Tibial artery (tissue), 4 donors: ENCODE measurements at places on chromosomes 7 and 10.
A peak's percentile ranks its signal among the peaks of the same experiment; 100 is the strongest.

DNA sequence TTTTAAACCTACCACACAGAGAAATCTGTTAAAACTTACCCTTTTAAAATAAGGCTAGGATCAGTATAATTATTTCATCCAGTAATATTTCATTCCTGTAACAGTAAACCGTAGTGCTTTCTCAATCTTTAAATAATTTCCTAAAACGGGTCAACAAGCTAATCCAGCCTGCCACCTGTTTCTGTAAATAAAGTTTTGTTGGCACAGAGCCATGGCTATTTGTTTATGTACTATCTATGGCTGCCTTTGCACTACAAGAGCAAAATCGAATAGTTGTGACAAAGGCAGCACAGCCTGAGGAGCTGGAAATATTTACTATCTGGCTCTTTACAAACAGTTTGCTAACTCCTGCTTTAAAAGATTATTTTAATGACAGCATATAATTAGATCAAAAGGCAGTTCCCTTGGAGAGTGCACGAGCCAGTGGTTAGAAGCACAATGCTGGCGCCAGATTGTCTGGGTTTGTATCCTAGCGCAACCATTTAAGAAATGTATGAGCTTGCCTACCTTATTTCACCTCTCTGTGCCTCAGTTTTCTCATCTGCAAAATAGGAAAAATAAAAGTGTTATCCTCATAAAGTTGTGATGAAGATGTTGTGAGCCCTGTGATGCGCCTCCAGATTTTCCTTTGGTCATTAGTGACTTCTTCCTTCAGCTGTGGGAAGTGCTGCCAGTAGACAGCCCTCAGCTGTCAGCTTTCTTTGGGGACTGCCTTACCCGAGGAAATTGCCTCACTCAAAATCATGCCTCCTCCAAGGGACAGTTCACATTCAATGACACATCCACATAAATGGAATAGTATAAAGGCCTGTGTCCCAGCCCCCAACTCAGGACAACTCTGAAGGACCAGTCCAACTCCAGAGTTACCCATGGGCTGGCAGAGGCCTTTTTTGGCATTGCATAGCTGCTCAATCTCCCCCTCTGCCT is 11.8 kb upstream of the MIOS start:
- DNase-seq: no peak

DNA sequence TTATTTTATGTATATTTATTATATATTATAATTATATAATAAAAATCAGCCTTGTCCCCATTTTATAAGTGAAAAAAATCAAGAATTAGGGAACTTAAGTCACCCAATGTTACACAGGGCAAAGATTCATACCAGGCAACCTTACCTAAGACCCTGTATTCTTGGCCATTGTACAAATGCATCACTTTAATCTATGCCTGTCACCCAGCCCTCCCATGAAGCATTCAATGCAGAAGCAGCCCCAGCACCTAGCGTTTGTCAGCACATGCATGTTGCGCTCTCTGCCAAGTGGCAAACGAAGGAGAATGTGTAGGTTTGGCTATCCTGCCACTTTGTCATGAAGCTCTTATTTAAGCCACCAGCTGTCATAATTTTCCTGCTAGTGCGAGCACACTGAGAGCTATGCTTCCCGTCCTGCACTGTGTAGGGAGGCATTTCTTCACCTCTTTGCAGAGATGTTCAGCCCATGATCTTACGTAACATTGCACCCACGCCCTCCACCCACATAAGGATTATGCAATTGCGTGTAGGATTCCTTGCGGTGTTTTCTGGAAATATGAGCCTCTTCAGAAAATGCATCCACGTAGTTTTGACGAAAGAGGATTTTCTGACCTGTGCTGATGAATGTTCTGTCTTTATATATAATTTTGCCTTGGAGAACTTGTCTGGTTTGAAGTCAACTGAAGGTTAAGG is 7.7 kb upstream of the COBL start:
- no peak for DNase-seq

DNA sequence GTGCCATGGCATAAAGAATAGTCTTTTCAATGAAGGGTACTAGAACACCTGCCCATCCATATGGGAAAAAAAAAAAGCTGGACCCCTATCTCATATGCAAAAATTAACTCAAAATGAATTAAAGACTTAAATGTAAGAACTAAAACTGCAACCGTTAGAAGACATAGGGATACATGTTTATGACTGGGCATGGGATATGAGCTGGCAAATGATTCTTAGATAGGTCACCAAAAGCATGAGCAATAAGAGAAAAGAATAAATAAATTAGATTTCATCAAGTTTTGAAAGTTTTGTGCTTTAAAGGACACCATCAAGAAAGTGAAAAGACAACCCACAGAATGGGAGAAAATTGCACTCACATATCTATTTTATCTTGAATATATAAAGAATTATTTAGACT is 222.0 kb downstream of the ADK start:
- DNase-seq: no peak

- no peak for DNase-seq
Observed at GRCh38 chr10:96319754-96320474, 15.7 kb downstream of the DNTT start.

- DNase-seq: no peak
Observed at GRCh38 chr10:96686514-96686913, 33.8 kb downstream of the PIK3AP1 start.

DNA sequence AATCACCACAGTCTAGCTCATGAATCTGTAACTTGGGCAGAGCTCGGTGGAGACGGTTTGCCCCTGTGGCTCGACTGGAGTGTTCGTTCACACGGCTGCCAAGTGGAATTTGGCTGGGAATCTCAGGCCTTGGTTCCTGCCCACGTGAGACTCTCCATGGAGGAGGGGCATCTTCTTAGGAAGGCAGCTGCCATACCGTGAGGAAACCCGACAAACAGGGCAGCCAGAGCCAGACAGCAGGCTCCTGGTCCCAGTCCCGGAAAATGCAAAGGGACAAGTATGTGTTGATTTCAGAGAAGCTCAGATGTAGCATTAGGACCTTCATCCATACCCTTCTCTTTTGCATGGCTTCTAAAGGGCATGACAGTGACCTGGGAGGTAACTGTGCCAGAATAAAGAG is 26.6 kb downstream of the AMZ1 start:
- no peak for DNase-seq

DNA sequence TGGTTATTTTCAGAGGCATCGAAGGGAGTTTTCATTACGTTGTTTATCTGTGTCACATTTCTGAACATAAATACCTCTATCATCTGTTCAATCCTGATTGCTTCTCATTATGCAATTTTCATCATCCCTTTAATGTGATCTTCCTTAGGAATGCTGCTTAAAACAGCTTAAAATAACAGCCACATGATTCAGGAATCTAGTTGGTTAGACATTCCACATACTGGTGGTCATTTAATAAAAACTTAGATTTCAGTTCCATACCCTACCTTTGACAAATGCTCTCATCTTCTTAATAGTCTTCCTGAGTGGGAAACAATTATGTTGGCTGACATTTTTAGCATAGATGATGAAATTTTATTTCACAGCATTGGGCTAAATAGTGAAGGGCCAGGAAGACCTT is 191.3 kb upstream of the CDCA7L start:
- DNase-seq: no peak

GRCh38 chr7:609365-609764 is 89.7 kb upstream of the PDGFA start:
- DNase-seq: no peak

- DNase-seq: no peak
Observed at GRCh38 chr7:83640240-83640639, 8.7 kb downstream of the SEMA3E start.

DNA sequence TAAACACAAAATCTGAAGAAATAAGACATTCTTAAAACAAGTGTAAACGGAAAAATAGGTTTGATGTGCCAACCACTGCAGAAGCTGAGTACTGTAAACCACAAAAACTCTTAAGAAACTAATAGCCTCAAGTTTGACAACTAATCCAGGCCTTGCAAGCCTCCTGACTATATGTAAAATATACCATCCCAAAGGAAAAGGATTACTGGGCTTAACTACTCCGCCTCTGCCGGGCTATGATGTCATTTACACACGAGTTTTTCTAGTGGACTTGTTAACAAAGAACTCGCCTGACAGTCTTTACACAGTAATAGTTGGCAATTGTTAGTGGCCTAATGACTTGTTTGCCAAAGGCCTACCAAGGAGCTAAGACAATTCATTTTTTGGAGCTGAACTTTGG is 2.1 kb downstream of the KIF5B start:
- DNase-seq: no peak

DNA sequence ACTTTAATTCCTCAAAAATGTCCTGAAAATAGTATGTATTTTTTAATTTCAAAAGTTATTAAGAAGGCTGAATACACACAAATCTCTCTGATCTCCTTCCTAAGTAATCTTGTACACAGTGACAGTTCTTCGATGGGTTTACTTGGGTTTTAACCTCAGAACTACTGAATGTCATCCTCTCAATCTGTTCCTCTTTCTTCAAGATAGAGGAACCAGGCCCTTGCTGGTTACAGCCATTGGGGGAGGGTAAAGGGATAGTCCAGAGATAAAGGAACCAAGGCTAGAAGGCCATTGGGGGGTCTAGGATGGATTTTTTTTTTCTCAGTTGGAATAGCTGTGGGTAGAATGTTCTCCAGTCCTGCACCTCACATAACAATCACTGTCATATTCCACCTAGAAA is 224.9 kb downstream of the SKIDA1 start:
- DNase-seq: no peak

DNA sequence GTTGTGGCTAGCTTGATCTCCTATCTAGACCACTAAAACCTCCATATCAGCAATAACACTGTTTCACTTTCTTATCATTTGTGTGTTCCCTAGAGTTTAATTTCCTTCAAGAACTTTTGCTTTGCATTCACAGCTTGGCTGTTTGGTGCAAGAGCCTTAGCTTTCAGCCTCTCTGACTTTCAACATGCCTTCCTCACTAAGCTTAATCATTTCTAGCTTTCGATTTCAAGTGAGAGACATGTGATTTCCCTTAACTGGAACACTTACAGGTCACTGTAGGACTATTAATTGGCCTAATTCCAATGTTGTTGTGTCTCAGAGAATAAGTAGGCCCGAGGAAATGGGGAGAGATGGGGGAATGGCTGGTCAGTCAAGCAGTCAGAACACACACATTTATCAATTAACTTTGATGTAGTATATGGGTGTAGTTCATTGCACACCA is 10.6 kb upstream of the BPGM start:
- no peak for DNase-seq

DNA sequence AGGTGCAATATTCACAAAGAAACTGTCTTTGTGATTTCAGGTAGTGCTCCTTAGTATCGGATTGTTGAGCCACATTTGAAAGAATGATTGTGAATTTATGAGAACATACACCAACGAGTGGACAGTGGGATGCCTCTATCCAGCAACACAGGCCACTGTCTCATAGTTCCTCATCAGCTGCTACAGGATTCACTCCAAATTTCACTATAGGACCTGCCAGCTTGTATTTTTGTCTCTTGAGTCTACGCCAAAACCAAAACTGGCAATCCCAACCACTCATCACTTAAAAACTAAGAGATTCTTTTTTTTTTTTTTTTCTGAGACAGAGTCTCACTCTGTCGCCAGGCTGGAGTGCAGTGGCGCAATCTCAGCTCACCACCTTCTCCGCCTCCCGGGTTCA is 964.5 kb downstream of the CNTNAP2 start:
- DNase-seq: no peak

GRCh38 chr7:88309819-88310218 is 3.1 kb upstream of the STEAP4 start:
- DNase-seq: no peak

- DNase-seq: no peak
Observed at GRCh38 chr7:95558864-95559263, 37.5 kb downstream of the PDK4 start.

GRCh38 chr10:102744374-102745051 is 765 bp downstream of the WBP1L start:
- peak; percentile 38 for DNase-seq

DNA sequence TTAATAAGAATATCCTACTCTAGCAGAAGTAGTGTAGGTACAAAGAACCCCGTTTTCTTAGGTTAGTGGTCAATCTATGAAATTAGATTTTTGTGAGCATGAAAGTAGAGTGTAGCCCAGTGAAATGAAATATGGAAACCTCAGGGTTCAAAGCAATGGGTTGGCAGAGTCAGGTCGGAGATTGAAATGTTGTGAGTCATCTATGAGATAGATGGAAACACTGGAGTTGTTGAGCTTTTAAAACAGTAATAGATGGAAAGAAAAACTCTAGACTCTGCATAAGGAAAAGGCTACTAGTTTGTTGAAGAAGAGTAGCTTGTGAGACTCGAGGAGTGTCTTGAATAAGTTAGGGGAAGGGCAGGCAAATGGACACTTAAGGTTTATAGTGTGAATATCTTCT is 251.9 kb downstream of the EXOC4 start:
- no peak for DNase-seq

- DNase-seq: no peak
Observed at GRCh38 chr10:73931767-73932619, 21.1 kb downstream of the PLAU start.

- DNase-seq: no peak
Observed at GRCh38 chr7:93620864-93621263, 46.3 kb upstream of the CALCR start.

DNA sequence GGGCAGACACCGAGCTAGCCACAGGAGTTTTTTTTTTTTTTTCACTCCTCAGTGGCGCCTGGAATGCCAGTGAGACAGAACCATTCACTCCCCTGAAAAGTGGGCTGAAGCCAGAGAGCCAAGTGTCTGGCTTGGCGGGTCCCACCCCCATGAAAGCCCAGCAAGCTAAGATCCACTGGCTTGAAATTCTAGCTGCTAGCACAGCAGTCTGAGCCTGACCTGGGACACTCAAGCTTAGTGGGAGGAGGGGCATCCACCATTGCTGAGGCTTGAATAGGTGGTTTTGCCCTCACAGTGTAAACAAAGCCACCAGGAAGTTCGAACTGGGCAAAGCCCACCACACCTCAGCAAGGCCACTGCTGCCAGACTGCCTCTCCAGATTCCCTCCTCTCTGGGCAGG is 144.5 kb downstream of the LRMDA start:
- DNase-seq: no peak

DNA sequence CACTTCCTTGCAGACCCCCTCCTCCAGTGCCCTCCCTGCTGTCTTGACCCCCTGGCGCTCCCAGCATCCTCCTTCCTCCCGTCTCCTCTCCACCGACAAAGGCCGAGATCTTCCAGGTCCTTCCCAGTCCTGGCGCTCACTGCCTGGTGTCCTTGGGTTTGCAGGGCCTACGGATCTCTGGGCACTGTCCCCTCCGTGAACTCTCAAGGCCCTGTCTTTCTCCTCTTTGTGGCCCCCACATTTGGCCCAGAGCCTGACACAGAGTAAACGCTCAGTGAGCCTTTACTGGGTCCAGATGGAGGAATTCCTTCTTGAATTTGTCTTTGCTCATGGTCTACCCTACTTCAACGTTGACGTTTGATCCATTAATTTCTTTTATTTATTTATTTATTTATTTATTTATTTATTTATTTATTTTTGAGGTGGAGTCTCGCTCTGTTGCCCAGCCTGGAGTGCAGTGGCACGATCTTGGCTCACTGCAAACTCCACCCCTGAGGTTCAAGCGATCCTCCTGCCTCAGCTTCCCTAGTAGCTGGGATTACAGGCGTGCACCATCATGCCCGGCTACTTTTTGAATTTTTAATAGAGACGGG is 29.7 kb downstream of the TMEM270 start:
- DNase-seq: no peak
